ENCODE measurements at places on chromosomes 12 and 14.

DNA sequence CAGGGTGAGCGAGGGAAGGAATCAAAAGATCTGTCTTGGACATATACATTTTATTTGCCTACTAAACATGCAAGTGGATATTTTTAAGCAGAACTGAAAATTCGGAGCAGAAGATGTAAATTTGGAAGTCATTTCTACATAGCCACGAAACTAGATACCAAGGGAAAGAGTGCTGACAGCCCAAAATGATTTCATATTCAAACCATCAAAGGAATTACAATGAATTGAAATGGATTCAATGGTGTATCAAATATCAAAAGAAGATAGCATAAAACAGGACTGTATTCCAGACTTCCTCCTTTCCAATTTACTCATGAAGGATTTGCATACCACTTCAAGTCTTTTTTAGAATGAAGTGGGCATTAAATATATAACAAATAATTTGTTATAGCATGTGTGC, 313.5 kb upstream of the KITLG start:
- DNase-seq, result no peak

- DNase-seq, result no peak
Measured at GRCh38 chr12:25276199-25276937, 25.6 kb upstream of the KRAS start.

GRCh38 chr14:101201535-101202151, 298.1 kb upstream of the RTL1 start:
- DNase-seq, result no peak

- no peak for DNase-seq
Measured at GRCh38 chr12:65822732-65823512, 1.4 kb upstream of the HMGA2 start.

GRCh38 chr14:101888182-101888581, 76.2 kb upstream of the DYNC1H1 start:
- no peak for DNase-seq

GRCh38 chr12:128662101-128662500, 161.7 kb downstream of the SLC15A4 start:
- DNase-seq, result no peak

DNA sequence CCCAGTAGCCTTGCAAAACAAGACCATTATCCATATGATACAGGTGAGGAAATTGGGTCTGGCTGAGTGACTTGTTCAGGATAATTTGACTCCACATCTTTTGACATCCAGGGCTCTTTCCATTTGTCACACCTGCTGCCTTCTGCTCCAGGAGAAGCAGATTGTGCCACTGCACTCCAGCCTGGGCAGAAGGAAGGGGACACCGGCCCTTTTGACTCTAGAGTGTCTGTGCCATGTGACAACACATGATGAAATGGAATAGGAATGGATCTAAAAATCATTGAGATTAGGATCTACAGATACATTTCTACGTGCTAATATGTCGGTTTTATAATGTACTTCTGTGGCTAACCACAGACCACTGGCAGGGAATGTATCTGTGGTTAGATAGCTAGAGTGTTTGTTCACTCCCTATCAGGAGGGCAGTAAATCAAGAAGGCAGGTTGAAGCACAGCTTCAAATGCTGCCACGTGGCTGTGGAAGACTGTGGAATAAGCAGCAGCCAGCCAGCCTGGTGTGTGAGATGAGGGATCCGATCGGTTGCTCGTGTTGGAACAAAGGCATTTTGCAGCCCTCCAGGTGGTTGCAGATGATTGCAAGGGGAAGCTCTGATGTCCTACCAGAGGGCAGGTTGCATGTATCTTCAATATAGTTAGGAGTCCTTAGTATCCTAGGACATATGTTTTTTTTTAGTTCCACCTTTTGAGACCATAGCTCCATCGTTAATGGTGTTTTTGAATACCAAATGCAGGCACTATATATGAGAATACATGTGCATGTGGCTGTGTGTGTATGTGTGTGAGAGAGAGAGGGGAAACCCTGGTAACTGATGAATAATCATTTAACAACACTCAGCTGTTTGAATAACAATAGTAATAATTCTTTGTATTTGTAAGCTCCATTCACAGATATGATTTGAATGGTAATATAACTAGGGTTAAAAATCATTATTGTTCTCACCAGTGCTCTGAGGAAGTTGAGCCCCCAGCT, 28.6 kb downstream of the EML1 start:
- DNase-seq, result no peak

DNA sequence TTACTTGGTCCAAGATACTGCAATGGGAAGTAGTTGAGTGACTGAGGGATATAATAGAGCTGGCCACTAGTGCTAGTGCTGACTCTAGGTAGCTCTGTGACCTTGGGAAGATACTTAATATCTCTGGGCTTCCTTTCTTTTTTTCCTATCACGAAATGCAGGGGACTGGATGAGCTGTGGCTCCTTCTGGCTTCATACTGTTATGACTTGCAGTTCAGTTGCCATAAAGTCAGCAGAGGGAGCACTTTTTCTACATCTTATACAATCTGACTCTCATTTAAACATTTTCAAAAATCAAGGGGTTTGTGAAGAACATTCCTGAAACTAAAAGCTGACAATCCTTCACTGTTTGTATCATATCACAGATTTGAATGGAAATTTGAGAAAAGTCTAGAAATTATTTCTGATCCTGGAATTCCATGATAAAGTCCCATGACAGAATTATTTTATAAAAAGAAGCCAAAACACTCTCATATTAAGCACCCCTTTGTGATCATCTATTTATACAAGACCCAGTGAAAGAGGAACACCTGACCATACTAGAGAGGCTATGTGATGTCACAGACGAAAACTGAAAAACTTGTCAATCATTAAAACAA, 5.3 kb downstream of the BHLHE41 start:
- DNase-seq, result no peak

GRCh38 chr14:98937712-98938505, 334.1 kb downstream of the BCL11B start:
- no peak for DNase-seq

- DNase-seq, result no peak
Measured at GRCh38 chr14:73777420-73777819, 63.2 kb upstream of the PNMA1 start.

GRCh38 chr12:82757059-82757458, 70.4 kb downstream of the TMTC2 start:
- no peak for DNase-seq

- no peak for DNase-seq
Measured at GRCh38 chr14:75518625-75519024, 3.6 kb upstream of the BATF start.

DNA sequence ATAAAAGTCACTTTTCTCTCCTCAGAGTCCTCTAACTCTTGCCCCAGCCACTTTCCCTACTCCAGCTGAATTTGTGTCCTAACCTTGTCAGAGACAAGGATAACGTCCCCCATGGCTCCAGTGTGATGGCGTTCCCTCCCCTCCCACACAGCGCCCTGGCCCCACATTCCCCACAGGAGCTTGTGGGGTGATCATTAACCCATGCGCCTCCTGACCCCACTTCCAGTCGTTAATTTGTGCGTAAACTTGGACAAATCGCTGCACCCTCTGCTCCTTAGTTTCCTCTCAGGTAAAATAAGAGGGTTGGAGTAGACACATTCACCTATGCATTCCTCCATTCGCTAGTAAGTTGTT, 22.9 kb upstream of the BCDIN3D start:
- no peak for DNase-seq

GRCh38 chr12:20555771-20556170, 139.4 kb upstream of the SLCO1C1 start:
- DNase-seq, result no peak

- no peak for DNase-seq
Measured at GRCh38 chr14:67410313-67410712, 1.7 kb downstream of the PLEK2 start.

- no peak for DNase-seq
Measured at GRCh38 chr12:100752841-100753240, 41.7 kb upstream of the ANO4 start.

DNA sequence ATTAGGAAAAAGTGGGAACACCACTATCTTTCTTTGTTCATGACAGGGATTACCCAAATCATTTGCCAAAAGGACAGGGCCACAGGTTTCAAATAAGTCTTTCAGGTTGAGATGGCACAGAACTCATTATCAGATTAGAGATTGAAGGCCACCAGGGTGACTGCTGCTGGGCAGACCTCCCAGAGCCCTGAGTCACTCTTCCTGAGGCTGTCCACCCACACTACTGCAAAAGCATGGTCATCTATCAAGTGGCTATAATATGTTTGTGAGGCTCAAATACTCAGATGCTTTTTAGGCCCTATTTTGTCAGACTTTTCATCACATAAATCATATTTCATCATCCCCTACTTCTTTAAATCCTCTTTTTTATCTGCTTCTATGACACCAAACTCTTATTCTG, 155.3 kb upstream of the CCDC196 start:
- no peak for DNase-seq

DNA sequence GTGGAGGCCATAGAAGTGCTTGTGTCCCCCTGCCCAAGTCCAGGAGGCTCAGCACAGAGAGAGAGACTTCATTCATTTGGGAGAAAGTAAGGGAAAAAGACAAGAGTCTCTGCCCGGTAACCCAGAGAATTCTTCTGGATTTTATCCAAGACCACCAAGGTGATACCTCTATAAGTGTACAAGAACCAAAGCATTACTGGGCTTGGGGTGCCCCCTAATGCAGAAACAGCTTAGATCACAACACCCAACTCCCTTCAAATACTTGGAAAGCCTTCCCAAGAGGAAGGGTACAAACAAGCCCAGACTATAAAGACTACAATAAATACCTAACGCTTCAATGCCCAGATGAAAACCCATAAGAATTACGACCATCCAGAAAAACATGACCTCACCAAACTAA, 119.7 kb upstream of the PDE3A start:
- no peak for DNase-seq

DNA sequence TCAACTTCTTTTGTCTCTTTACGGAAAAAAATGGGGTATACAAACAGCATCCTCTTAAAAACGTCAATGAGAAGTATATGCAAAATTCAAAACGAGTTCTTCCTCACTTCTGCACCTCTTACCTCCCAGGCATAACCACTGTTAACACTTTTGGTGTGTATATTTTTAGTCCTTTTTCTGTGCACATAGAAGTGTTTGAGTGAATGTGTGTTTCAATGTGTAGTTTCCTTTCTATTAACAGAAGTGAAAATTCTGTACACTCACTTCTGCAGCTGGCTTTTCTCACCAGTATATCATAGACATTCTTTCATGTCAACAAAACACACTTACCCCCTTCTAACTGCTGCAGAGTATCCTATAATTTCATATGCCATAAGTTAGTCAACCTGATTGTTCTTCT, 5.4 kb downstream of the UBR7 start:
- DNase-seq, result no peak

DNA sequence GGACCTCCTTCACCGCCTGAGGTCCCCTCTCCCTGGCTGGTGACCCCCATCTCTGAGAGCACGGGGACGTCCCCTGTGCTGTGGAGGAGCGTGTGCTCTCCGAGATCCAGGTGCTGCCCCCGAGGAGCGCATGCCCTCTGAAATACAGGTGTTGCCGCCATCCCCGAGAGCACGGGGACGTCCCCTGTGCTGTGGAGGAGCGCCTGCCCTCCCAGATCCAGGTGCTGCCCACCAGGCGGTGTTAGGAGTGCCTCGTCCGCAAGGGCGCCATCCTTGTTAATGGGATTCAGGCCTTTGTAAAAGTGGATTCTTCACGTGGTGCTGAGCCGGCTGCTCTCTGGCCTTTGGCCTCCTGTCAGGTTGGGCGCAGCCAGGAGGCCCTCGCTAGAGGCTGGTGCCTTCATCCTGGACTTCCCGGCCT, 10.1 kb downstream of the NOC4L start:
- no peak for DNase-seq

DNA sequence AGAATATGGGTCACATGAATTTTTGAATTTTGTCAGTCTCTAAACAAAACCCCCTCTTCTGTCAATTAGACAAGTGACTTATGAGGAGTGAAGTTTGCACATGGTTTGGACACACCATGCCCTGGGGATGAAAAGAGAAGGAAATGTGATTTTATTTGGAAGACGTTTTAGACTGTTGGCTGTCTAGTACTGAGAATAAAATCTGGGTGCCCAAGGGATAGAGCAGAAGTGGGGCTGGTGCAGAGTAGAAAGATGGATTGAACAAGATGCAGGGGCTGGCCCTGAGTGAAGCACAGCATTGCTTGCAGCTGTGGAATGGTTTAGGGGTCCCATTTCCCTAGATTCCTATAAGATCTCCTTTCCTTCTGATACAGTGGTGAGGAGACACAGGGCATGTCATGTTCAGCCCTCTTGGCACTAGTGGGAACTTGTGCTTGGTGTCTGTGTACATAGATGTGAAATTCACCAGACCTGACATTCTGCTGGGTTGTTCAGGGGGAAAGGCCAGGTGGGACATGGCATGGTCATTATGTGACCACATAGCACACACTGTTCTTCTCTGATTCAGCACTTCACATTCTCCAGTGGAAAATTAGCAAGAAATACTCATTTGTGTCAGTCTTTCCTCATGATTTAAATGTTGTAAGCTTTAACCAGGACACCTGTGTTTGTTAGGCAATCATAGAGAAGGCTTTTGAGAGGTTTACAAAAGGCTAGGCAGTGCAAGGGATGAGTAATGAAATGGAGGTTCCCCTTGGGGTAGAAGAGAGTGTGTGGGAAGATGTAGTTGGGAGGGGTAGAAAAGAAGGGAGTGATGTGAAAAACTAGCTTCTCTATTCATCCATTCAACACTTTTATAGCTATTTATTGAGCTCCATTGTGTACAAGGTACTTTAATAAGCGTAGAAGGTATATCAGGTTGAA, 202.3 kb upstream of the IGF1 start:
- DNase-seq, result no peak

GRCh38 chr14:33928895-33929294, 22.0 kb downstream of the EGLN3 start:
- no peak for DNase-seq

GRCh38 chr12:131050463-131051154, 96.9 kb downstream of the ADGRD1 start:
- no peak for DNase-seq

- no peak for DNase-seq
Measured at GRCh38 chr12:121304306-121304705, 7.8 kb upstream of the CAMKK2 start.

- DNase-seq, result no peak
Measured at GRCh38 chr14:57736391-57736790, 129.5 kb downstream of the SLC35F4 start.

- no peak for DNase-seq
Measured at GRCh38 chr14:94044476-94045091, 18.4 kb downstream of the OTUB2 start.

Measured in cortex of kidney (tissue), 1 donor.